Retinal pigment epithelial cell (primary cell): ENCODE measurements at places on chromosomes 5 and 9.
A peak's percentile ranks its signal among the peaks of the same experiment; 100 is the strongest.

DNA sequence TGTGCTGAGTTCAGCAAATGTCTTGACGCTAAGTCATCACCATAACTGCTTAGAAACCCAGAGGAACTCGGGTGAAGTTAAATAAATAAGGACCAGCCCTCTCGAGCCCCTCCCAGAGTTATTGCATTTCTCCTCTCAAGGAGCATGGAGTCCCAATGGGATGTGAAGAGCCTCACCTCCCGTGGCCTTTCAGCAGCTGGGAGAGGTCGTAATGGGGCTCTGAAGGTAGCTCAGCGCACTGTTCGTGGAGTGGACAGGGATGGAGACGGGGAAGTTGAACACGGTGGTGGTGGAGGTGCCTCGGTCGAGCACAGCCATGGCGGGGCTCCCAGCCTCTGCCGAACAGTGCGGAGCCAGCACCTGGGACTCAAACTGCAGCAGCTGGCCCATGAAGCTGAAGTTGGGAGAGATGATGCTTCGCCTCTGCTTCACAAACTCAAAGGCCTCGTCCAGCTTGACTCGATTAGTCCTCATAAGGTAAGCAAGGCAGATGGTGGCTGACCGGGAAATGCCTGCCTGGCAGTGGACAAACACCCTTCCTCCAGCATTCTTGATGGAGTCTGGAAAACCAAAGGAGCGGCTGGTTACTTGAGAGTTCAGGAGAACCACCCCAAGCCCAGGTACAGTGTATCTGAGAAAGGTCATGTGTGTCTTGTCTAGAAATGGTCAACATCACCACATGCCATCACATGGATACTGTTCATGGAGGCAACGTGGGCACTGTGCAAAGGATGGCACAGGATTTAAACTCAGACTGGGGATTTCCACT, 2.2 kb downstream of the DUSP1 start:
- no peak for DNase-seq

DNA sequence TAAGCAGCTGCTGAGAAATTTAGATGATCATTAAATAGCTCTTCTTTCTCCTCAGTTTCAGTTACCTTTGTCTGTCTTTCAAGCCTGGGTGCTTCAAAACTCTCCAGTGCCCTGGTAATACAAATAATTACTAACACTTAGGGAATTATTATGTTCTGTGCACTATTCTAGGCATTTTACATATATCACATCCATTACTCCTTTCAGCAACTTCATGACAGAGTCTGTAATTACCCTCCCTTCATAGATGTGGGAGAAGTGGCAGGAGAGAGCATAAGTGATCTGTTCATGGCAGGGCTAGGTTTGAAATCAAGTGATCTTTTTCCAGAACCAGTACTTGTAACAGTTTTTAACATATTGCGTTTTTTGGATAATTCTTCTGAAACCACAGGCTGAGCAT, 32.0 kb downstream of the MAN2A1 start:
- DNase-seq, result no peak

DNA sequence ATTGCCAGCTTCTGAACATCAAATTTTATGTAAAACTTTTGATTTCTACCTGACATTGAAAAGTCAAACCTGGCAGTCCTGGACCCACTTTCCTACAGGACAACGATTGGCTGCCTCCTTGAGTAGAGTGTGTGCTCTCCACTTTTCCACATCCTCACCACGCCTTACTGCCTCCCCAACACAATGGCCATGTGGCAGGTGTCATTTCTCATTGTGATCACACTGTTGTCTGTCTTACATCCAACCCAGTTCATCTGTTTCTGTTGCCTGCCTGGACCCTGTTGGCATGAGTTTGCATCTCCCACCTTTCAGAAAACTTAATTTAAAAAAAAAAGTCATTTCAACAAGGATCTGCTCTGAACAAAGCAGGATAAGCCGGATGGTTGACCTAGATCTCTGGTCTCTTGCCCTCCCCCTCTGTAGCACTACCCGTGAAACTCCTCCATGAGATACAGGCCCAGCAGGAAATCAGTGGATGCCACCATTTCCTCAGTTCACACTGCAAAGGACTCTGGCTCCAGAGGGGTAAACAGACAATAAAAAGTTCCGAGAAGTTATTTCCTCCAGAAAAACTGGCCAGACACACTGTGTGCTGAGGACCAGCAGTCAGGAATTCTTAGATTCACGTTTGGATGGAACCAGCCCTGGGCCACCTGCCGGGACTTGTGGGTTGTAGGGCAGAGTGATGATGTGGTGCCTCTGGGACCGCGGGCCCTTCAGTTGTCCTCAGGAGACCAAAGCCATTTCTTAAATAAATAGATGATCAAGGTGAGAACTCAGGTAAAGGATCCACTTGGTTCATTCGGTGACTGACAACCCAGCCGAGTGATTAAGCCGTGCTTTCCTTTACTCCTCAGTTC, 48.6 kb downstream of the AMBP start:
- DNase-seq, result no peak

DNA sequence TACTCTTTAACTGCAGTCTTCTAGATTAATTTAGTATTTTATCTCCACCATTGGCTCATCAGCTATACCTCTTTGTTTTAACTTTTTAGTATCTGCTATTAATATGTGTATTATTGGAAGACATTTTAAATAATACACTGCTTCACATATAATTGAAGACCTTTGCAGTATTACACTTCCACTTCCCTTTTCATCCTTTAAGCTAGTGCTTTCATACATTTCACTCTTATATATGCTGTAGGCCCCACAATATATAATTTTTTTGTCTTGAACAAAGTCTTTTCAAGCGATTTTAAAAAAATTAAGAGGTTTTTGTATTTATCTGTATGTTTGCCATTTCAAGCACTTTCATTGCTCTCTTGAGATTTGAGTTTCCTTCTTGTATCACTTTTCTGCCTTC, 8.6 kb upstream of the LPCAT1 start:
- no peak for DNase-seq

- peak; percentile 8 for DNase-seq
These were observed 48.7 kb upstream of the C5orf58 start for GRCh38 chr5:170183816-170184687.

- no peak for DNase-seq
These were observed 164.6 kb downstream of the ROR2 start for GRCh38 chr9:91785447-91785842.

GRCh38 chr9:101485924-101486692, 47.5 kb upstream of the RNF20 start:
- no peak for DNase-seq

DNA sequence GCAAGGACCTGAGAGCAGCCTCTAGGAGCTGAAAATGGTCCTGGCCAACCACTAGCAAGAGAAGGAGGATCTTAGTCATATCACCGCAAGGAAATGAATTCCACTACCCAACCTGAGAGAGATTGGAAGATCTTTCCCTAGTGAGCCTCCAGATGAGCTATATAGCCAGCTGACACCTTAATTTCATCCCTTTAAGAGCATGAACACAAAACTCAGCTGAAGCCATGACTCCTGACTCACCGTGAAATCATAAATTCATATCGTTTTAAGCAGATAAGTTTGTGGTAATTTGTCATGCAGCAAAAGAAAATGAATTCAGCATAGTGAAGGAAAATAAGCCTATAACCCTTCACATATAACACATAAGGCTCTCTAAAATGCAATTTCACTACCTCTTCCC, 23.5 kb downstream of the MAPKAP1 start:
- DNase-seq, result peak; percentile 51
